ENCODE measurements at places on chromosomes 2 and 18.

DNA sequence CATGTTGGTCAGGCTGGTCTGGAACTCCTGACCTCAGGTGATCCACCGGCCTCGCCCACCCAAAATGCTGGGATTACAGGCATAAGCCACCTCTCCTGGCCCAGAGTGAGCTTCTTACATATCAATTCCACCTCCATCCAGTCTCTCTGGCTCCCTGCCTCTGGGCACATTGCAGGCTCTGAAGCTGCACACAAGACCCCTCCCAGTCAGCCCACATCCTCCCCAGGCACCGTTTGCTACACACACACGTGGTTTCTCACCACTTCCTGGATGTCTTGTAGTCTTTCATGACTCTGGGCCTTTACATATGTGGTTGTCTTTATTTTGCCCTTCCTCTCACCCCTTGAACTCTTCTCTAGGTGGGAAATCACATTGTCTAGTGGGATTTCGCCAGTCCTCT, 64.0 kb upstream of the CABLES1 start:
- peak; percentile 48 for DNase-seq

GRCh38 chr2:128780434-128781080, 461.9 kb upstream of the HS6ST1 start:
- DNase-seq, result no peak

DNA sequence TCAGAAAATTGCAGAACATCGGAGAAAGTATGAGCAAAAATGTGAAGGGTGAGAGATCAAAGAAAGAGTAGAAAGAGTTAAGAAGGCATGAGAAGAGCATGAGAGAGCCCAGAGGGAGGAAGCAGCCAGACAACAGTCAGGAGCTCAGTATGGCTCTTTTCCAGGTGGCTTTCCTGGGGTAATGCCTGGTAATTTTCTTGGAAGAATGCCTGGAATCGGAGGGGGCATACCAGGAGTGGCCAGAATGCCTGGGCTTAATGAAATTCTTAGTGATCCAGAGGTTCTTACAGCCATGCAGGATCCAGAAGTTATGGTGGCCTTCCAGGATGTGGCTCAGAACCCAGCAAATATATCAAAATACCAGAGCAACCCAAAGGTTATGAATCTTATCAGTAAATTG, 271.8 kb upstream of the TFPI start:
- peak; percentile 21 for DNase-seq

GRCh38 chr2:239194731-239195317, 206.0 kb downstream of the HDAC4 start:
- no peak for DNase-seq

DNA sequence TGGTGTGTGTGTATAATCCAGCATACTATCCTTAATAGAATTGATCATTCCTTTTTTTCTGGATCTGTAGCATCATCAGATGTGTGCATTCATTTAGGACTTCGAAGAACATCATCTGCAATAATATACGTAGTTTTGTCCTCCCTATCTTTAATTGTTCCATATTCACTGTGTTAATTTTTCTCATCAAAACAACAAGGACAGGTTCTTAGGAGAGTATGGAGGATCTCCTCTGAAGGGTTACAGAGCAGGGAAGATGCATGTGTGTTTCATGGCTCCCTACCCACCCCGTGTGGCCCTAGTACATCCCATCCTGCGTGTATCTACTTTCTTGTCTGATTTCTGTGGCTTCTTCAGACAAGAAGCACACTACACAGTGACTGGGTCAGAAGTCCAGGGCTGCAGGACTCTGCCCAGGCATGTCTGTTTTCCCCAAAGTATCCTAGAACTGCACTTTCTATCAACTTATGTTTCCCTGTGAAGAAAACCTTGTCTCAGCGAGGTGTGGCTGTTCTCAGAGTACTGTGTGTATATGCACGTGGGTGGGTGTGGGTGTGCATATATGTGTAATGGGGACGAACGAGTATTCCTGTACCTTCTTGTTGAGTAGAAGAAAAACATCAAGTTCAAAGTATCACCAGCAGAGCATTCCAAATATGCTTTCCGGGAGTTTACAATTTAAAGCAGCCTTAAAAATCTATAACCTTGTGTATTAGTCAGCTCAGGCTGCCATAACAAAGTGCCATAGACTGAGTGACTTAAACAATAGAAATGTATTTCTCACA, 220.4 kb upstream of the FOSL2 start:
- DNase-seq, result no peak

- DNase-seq, result no peak
Measured at GRCh38 chr2:150109912-150110311, 377.6 kb downstream of the RND3 start.

GRCh38 chr2:60989259-60989658, 28.3 kb upstream of the PEX13 start:
- DNase-seq, result no peak

GRCh38 chr2:78701546-78701945, 324.0 kb upstream of the REG3G start:
- DNase-seq, result no peak

GRCh38 chr2:120864981-120865380, 129.3 kb downstream of the GLI2 start:
- peak; percentile 54 for DNase-seq

DNA sequence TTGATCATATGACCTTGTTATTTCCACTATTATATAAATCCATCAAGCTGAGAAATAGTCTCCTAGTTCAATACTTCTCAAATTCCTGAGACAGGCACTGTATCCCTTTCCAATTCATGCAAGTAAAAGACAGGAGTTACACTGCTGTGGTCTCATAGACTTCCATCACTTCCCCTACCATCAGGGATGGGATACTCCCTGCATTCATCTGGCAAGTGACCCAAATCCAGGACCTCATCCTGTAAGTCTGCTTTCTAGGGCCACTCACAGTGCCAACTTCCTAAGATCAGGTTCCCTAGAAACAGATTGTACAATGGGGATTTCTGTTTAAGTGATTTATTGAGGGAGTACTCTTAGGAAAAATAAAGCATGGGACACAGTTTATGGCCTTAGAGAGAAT, 424.0 kb upstream of the CDH7 start:
- no peak for DNase-seq

DNA sequence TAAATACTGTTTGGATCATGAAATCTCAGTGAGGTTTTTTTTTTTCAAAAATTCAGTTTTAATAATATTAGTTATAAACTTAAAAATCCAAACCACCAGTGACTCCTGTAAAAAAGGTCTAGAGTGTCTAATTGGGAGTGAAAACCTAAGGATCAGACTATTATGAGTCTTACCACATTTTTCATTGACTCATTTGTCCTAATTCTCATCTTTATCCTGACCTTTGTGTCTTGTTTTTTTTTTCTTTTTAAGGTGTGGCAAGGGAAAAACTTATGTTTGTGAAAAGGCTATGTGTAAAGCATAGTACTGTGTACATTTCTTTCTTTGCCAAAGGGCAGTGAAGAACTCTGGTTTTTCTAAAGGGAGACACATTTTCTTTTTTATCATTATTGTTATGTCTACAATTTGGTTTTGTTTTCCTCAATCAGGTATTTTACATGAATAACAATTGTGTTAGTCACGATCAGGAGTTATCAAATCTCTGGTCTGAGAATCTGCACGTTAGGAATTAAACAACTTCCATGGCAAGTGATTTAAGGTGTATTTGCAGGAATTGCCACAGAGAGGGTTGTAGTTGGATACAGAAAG, 52.6 kb downstream of the RHBDD1 start:
- no peak for DNase-seq

DNA sequence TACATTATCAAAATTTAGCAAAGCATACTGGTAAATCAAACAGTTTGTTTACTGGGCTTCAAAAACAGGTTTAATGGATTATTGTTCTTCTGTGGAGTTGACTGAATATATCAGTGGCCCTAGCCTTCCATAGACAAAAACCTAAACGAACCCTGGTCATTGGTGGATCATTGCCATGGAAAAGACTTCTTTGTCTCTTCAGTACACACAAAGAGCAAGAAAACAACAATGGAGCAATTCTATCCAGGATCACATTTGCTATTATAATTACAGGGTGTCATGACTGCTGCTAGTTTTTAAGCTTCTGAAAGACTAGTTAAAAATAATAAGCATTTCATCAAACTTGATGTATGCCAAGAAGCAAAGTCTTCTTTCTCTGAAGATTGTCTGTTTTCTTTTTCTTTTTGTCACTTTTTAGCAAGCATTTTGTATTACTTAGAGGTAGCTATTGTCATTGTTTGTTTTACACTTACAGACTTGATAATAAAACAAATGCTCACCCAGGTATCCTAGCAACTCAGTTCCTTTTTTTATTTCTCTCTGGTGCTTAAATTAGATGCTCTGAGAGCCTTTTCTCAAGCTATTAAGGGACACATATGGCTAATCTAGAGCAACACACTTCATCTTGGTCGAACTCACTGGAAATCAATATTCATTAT, 1228.7 kb upstream of the DDX18 start:
- DNase-seq, result no peak

- DNase-seq, result peak; percentile 7
Measured at GRCh38 chr2:138949517-138949916, 169.3 kb upstream of the NXPH2 start.

GRCh38 chr2:237616734-237617586, 10.4 kb upstream of the LRRFIP1 start:
- peak; percentile 93 for DNase-seq

DNA sequence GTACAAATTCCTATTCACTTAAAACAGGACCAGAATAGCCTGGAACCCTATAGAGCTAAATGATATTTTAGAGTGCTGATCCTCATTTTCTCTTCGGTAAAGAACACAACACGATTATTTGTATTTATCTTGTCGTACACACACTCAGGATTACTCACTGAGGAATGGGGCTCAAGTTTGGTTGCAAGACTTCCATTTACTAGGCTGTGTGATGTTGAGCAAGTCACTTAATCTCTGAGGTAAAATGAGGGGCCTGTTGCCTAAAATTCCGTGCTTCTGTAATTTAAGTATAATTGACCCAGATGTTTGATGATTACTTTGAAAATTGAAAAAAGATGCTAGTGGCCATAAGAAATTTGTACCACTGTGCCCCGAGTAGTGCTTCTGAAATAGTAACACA, 42.6 kb upstream of the MAP4K3 start:
- no peak for DNase-seq

GRCh38 chr2:43838560-43839267, at the start of the genes ABCG5 and ABCG8:
Gene ABCG5, minus strand, starts transcription at chr2:43838839. Its CDS starts 160 bp downstream, at chr2:43838679.
Gene ABCG8, plus strand, starts transcription at chr2:43838971. Its CDS starts 83 bp downstream, at chr2:43839054.
- no peak for DNase-seq

DNA sequence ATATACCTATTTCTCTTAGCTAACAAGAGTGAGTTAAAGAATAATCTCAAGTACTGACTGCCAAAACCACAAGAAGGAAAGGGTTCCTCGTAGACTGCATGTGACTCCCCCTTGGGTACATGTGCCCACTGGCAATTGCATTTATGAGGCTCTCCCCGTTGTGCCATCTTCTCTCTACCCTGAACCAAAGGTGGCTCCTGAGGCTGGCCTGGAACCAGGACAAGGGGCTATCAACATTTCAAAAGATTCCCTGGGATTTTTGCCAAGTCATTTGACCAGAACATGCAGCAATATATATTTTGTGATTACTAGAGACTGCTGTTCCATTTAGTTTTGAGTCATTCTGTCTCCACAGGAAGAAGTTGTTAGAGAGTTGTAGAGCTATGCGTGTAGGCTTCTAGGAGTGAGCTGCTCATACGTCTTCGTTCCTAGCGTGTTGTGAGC, 45.8 kb downstream of the LAMA3 start:
- peak; percentile 13 for DNase-seq

- peak; percentile 50 for DNase-seq
Measured at GRCh38 chr2:188582211-188582610, 290.5 kb downstream of the GULP1 start.

- DNase-seq, result no peak
Measured at GRCh38 chr2:57622009-57622408, 424.6 kb upstream of the VRK2 start.

DNA sequence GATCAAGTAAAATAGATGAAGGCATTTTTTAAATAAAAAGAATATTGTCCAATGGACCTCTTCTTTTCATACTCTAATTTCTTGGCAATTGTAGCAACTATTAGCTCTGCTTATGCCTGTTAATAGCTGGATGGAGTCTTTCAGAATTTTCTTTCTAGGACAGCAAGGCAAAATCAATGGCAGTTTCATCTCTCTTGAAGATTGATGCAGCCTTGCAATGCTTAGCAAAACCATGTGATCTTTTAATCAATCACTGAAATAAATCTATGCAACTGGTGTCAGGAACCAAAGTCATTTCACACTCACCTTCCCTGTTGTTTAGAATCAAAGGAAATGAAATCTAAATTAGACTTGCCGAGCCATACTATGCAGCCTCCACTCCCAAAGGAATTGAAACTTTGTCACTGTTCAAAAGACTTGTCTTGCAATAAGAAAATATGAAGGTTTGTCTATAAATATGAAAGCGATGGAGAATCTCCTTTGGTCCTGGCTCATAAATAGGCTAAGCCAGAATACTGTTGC, 16.2 kb downstream of the RPRM start:
- DNase-seq, result no peak

GRCh38 chr2:191298306-191298705, 53.1 kb downstream of the MYO1B start:
- DNase-seq, result peak; percentile 25

GRCh38 chr2:159046966-159047365, 78.5 kb downstream of the TANC1 start:
- peak; percentile 89 for DNase-seq

- DNase-seq, result peak; percentile 83
Measured at GRCh38 chr18:49226243-49227000, 234.0 kb downstream of the DYM start.

GRCh38 chr2:9135822-9136558, 70.6 kb upstream of the ASAP2 start:
- peak; percentile 49 for DNase-seq

GRCh38 chr2:118643294-118643693, 204.2 kb downstream of the EN1 start:
- peak; percentile 31 for DNase-seq

DNA sequence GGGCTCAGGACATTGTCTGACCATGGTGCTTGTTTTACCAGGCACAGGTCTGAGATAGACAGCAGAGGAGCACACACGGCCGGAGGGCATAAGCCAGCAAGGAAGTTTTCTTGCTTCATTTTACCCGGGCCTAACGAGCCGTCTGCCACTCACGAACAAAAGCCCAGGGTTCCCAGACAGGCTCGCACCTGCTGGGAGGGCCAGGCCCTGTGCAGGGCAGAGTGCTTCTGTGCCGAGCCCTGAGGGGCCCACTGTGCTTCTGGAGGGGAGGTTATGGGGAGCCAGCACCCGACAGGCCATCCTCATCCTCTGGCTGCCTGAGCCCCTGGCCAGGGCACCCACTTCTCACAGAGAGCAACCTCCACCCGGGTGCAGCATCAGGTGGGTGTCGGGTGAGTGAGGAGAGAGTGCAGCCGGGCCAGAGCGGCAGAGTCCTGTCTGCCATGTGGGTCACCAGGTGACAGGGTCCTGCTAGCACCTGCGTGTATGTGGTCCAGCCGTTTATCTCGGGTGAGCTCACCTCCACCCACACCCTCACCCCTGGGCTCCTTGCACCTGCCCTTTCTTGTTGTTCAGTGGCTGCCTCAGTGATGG, 297.9 kb downstream of the NDUFA10 start:
- DNase-seq, result no peak

DNA sequence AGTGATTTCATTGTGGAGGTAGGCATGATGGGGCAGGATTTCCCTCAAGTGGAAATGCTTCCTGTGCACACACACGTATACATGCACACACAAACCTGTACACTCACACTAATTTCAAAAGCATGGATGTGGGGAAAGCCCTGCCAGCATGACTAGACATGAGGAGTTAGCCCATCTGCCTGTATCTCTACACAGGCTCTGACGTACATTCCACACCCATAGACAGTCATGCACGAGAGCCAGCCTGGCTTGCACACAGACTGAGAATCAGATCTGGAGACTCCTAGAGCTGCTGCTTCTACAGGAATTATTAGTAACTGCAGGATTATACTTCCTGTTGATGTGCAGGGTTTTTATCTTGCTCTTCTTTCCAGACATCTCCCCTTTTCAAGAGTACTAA, 27.3 kb upstream of the NFU1 start:
- DNase-seq, result peak; percentile 56
